ENCODE measurements at places on chromosomes 5 and 9. TPM values are rescaled to one million over a fixed set of nuclear protein-coding genes. Genes with fewer than 3 reads are reported as not detected.

- no peak overlapping the region for H3K4me3 ChIP-seq
- DNase-seq, result no peak
- H3K27ac ChIP-seq, result no peak overlapping the region
- H3K36me3 ChIP-seq, result no peaks in the 10 kb centered on the region
- no peaks in the 10 kb centered on the region for H3K4me1 ChIP-seq
These were observed 1379.8 kb downstream of the MAT2B start for GRCh38 chr5:164885179-164885578.

DNA sequence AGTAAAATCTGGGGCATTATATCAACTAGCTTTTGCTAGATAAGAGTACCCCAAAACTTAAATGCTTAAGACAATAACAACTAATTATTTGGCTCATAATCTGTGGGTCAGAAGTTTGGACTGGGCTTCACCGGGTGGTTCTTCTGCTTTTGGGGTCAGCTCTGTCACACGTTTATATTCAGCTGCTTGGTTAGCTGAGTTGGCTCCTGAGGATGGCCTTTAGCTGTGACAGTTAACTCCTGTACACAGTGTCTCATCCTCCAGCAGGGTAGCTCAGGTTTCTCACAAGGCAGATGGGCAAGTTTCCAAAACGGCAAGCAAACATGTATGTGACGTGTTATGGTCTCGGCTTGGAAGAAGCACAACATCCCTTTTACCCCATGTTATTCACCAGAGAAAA is 488.2 kb downstream of the TLE4 start:
- no peaks in the 10 kb centered on the region for H3K4me1 ChIP-seq
- no peak overlapping the region for H3K4me3 ChIP-seq
- H3K27me3 ChIP-seq, result no peaks in the 10 kb centered on the region
- no peak for DNase-seq
- no peak overlapping the region for H3K27ac ChIP-seq

GRCh38 chr9:84317563-84317962 is 23.0 kb downstream of the SLC28A3 start:
- no peak for DNase-seq
- no peak overlapping the region for H3K27ac ChIP-seq
- no peaks in the 10 kb centered on the region for H3K27me3 ChIP-seq
- H3K4me3 ChIP-seq, result no peak overlapping the region
- no peaks in the 10 kb centered on the region for H3K36me3 ChIP-seq

The ACTBL2 gene
- not detected for total RNA-seq

The SH3TC2 gene
- total RNA-seq, result not detected

DNA sequence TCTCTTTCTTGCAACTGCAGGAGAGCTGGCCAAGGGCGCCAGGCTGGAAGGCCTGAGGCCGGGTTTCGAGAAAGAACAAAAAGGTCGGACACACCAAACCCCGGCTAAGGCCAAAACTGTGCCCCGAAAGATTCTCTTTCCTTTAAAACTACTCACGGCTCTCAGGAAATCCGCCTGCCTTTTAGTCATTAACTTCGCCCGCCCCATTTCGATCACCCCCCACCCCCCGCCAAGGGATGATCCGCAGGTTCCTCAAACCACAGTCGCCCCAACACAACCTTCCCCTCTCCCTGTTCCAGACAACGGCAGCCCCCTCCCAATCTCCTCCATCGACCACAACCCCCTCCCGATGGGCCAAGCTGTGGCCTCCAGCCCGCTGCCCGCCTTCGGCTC is 536 bp downstream of the FEM1C start:
- peak overlapping the region; percentile 100 for H3K27ac ChIP-seq
- peak; percentile 66 for DNase-seq
- peaks cover 26% of the 10 kb centered on the region for H3K4me1 ChIP-seq
- H3K4me3 ChIP-seq, result peak overlapping the region; percentile 96

DNA sequence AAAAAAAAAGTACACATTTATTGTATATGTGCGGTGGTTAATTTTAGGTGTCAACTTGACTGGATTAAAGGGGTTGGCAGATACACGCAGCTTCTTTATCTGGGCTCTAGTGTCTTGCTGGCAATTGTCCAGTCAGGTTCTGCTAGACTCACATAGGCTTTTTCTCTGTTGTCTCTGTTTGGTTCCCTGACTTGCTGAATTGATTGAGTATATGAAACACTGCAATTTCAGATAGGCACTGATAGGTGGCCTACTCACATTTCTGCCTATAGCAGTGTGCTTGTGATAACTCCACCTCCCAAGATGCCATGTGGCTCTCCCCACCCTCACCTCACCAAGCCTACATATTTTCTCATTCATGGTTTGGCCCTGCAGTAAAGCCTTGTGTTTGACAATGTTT is 52.5 kb downstream of the AOPEP start:
- DNase-seq, result no peak
- no peaks in the 10 kb centered on the region for H3K27me3 ChIP-seq
- no peak overlapping the region for H3K27ac ChIP-seq

GRCh38 chr5:9851458-9851857 is 221.3 kb upstream of the TAS2R1 start:
- H3K4me1 ChIP-seq, result no peaks in the 10 kb centered on the region
- H3K36me3 ChIP-seq, result no peaks in the 10 kb centered on the region
- H3K27ac ChIP-seq, result no peak overlapping the region
- no peak for DNase-seq

GRCh38 chr9:113158446-113158845 is 7.6 kb downstream of the SLC31A2 start:
- no peak overlapping the region for H3K27ac ChIP-seq
- H3K4me3 ChIP-seq, result no peak overlapping the region
- no peak for DNase-seq
- no peaks in the 10 kb centered on the region for H3K27me3 ChIP-seq
- peaks cover 11% of the 10 kb centered on the region for H3K36me3 ChIP-seq
- H3K4me1 ChIP-seq, result peaks cover 24% of the 10 kb centered on the region

DNA sequence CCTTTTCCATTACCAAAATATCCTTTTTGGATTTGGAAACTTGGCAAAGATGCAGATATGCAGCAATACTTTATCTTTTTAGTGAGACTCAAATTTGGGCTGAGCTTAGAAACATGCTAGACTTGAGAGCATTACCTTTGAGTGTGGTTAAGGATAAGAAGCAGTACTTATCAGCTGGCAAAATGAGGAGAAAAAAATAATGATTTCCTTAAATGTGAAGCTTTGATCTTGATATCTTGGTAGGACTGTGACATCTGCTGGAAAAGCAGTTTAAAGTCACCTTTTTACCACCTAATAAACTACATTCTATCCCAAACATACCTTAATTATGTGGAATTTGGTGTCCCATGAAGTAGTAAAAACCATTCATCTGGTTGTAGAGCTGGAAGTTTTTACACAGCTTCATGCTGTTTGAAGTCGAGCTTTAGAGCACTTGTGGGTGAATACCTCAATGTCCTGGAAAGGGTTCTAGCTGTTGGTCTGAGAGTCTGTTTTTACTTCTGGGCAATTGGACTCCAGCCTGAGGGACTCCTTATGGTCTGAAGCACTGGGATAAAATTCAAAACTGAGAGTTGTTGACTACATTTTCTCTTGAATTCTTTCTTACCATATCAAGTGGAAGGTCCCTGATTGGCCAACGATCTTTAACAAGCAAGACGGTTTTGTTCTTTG is 53.4 kb downstream of the LRRC70 start:
- no peak overlapping the region for H3K27ac ChIP-seq
- peaks cover 3% of the 10 kb centered on the region for H3K36me3 ChIP-seq
- no peaks in the 10 kb centered on the region for H3K27me3 ChIP-seq
- no peak overlapping the region for H3K4me3 ChIP-seq
- DNase-seq, result no peak
- H3K4me1 ChIP-seq, result no peaks in the 10 kb centered on the region

GRCh38 chr5:111747337-111747736 is 9.7 kb downstream of the NREP start:
- H3K4me3 ChIP-seq, result no peak overlapping the region
- H3K27ac ChIP-seq, result no peak overlapping the region
- no peak for DNase-seq
- H3K36me3 ChIP-seq, result peaks cover 19% of the 10 kb centered on the region
- H3K4me1 ChIP-seq, result peaks cover 5% of the 10 kb centered on the region

GRCh38 chr9:127915325-127915752 is 1.5 kb downstream of the ST6GALNAC4 start:
- H3K4me1 ChIP-seq, result peaks cover 48% of the 10 kb centered on the region
- no peaks in the 10 kb centered on the region for H3K27me3 ChIP-seq
- H3K36me3 ChIP-seq, result peaks cover 23% of the 10 kb centered on the region
- peak overlapping the region; percentile 96 for H3K27ac ChIP-seq
- no peak for DNase-seq
- peak overlapping the region; percentile 96 for H3K4me3 ChIP-seq

The FBP1 gene
- 2.7 TPM for total RNA-seq

GRCh38 chr5:149005077-149005892 is 57.6 kb downstream of the SH3TC2 start:
- DNase-seq, result no peak
- H3K36me3 ChIP-seq, result no peaks in the 10 kb centered on the region
- peaks cover 10% of the 10 kb centered on the region for H3K27me3 ChIP-seq
- no peaks in the 10 kb centered on the region for H3K4me1 ChIP-seq
- H3K27ac ChIP-seq, result no peak overlapping the region

DNA sequence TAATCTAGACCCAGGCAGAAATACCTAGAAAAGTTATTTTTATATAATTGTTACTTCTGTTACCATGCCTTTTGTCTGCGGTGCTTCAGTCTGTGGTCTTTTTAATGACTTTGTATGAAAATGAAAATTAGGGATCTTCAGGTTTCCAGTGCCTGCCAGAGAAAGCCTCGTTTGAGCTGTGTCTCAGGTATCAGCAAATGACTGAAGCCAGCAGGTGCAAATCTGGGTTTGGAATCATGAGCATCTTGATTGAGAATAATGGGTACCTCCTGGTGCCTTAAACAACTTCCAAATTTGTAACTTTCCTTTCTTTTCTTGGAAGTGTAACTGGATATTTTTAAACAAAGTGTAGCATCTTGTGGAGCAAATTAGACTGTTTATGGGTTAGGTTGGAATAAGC is 4.3 kb downstream of the ZBTB34 start:
- no peak for DNase-seq
- H3K27ac ChIP-seq, result no peak overlapping the region
- peaks cover 33% of the 10 kb centered on the region for H3K4me1 ChIP-seq
- H3K27me3 ChIP-seq, result no peaks in the 10 kb centered on the region

DNA sequence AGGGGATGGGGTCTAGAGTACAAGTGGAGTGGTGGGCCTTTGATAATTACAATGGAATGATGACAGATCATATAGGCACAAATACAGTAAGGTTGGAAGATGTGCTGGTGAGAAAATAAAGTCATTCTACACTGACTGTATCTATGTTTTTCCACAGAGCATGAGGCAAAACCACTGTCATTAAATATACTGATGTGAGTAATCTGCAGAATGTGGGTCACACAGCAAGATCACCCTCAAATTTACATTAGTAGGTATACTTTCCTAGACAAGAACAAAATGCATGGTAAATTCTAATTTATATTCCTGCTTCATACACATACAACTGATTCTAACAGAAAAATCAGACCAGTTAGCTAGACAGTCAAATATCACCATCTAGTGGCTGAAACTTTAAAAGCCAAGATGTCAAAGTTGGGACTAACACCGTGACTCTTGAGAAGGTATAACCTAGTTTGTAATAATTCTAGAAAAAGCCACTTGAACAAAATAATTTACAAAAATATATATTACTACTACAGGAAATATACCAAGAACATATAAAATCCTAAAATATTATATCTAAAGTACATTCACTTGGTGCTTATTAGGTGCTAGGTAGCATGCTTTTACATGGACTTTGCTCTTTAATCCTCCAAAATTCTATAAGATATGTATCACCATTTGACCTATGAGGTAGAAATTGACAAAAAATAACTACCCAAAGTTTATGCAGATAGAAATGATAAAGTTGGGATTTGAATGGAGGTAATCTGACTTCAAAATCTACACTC is 19.5 kb downstream of the TTC33 start:
- no peak for DNase-seq
- H3K4me1 ChIP-seq, result peaks cover 21% of the 10 kb centered on the region
- H3K4me3 ChIP-seq, result no peak overlapping the region

DNA sequence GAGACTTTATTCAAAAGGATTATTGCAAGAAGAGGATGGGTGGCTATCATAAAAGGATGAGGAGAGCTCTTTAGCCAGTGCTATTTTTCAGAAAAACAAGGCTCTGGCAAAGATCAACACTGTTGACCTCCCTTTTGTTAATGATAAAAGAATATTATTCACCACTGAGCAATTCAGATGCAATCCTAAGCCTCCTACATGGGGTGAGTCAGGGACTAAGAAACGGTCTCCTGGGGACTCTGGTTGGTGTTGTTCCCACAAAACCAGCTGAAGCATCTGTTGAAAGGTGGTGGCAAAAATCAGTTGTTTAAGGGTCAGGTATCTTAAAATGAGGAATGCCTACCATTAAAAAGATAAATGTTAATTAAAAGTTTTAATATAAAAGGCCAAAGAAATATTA is 7.7 kb upstream of the GCNT1 start:
- H3K27me3 ChIP-seq, result no peaks in the 10 kb centered on the region
- H3K27ac ChIP-seq, result no peak overlapping the region
- peaks cover 4% of the 10 kb centered on the region for H3K36me3 ChIP-seq
- H3K4me3 ChIP-seq, result no peak overlapping the region
- DNase-seq, result no peak

The TMEM174 gene
- total RNA-seq, result not detected

The ANKRD20A1 gene
- not detected for total RNA-seq

DNA sequence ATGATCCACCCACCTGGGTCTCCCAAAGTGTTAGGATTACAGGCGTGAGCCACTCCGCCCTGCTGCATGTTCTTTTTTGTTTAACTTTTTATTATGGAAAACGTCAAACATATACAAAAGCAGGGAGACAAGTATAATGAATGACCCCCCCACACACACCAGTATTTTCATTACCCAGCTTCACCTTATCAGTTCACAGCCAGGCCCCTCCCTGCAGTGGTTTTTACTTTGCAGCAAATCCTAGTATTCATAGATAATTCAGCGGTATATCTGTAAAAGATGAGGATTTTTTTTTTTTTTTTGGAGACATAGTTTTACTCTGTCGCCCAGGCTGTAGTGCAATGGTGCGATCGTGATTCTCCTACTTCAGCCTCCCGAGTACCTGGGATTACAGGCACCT is 2.3 kb downstream of the POMT1 start:
- DNase-seq, result no peak
- no peaks in the 10 kb centered on the region for H3K27me3 ChIP-seq
- H3K4me1 ChIP-seq, result peaks cover 29% of the 10 kb centered on the region
- no peak overlapping the region for H3K27ac ChIP-seq

DNA sequence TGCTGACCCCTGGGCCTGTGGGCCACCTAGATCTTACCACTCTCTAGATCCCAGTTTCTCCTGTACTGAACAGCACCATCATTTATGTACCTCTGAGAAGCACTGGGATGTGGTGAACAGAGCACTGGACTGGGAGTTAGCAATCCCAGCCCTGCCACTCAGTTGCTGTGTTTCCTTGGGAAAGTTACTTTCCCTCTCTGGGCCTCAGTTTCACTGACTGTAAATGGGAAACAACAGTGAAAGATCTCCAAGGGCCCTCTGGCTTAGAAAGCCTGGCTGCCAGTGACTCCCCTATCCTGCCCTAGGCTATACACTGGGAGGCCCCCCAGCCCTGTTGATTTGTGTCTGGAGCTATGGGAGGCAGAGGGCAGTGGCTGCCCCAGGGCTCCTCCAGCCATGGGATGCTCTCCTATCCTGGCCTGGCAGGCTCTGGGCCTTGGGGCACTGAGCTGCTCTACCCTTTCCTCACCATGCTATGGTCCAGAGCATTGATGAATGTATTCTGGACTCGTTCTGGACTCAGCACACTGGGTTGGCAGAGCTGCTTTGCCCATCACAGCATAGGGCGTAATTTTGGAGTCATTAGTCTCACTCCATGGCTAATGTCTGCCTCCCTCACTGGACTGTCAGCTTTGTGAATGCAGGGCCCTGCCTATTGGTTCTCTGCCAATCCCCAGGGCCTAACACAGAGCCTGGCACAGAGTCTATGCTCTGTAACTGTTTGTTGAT is 99.3 kb downstream of the RGS3 start:
- H3K4me3 ChIP-seq, result no peak overlapping the region
- DNase-seq, result no peak
- H3K36me3 ChIP-seq, result peaks cover 4% of the 10 kb centered on the region
- peaks cover 21% of the 10 kb centered on the region for H3K4me1 ChIP-seq
- H3K27ac ChIP-seq, result peak overlapping the region; percentile 30
